ENCODE measurements at places on chromosomes 16 and 17.

DNA sequence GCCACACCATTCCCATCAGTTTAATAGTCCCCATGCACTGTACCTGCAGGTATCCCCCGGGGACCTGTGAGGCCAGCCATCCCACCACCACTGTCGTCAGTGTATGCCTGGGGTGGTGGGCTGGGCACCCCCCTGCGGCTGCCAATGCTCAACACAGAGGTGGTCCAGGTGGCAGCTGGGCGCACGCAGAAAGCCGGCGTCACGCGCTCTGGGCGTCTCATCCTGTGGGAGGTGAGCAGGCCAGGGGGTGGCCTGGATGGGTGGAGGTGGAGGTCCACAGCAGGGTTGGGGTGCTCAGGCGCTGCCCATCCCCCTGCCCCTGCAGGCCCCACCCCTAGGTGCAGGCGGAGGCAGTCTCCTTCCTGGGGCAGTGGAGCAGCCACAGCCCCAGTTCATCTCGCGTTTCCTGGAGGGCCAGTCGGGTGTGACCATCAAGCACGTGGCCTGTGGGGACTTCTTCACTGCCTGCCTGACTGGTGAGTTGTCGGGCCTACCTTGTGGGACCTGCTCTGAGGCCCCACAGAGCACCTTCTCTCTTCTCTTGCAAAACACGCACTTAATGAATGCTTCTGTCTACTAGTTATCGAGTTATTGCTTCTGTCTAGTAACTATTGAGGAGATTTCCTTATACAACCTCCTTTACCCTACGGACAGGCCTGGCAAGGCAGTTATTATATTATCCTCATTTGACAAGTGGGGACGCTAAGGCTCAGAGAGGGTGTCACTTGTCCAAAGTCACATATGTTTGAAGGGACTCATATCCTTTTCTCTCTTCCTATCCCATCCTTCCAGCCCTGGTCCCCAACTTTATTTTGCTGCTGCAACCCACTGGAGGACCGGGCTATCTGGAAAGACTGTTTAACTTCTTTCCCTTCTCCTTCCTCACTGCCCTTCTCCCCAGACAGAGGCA, 5.8 kb upstream of the TRAF4 start:
- no peak for DNase-seq

DNA sequence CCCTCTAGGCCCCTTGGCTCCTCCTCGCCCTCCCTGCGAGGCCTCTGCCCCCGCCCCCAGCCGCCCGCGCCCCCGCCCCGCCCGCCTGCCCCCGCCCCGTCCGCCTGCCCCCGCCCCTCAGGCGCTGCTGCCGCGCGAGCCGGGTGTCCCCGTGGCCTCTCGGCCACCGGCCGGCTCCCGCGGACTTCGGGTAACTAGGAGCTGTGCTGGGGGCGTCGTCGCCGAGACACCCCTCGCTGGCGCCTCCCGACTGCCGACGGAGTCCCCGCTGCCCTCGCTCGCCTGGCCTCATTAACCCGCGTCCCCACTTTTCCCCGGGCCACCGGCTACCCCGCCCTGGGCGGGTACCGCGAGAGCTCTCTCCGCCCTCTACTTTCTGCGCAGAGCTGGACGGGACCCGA, at the start of gene TLCD1:
TLCD1 (minus strand) TSS at position 8 of the 401 bp plus-strand sequence. CDS start 136 bp downstream, outside the sequence.
- no peak for DNase-seq

- DNase-seq, result no peak
Observed at GRCh38 chr16:47029724-47030123, 56.2 kb upstream of the DNAJA2 start.

DNA sequence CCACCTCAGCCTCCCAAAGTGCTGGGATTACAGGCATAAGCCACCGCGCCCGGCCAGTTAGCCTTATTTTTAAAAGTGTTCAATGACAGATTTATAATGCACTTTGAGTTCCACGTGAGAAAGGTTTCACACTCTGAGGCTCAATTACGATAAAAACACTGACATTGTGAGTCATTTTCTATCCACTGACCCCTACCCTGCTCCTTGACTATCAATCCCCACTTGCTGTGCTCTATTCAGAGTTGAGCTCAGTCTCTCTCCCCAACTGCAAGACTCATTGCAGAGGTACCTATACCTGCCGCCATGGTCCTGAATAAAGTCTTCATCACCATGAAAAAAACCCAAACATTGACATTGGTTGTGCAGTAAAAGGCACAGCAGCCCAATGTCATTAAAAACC, 8.5 kb downstream of the GFOD2 start:
- DNase-seq, result no peak

DNA sequence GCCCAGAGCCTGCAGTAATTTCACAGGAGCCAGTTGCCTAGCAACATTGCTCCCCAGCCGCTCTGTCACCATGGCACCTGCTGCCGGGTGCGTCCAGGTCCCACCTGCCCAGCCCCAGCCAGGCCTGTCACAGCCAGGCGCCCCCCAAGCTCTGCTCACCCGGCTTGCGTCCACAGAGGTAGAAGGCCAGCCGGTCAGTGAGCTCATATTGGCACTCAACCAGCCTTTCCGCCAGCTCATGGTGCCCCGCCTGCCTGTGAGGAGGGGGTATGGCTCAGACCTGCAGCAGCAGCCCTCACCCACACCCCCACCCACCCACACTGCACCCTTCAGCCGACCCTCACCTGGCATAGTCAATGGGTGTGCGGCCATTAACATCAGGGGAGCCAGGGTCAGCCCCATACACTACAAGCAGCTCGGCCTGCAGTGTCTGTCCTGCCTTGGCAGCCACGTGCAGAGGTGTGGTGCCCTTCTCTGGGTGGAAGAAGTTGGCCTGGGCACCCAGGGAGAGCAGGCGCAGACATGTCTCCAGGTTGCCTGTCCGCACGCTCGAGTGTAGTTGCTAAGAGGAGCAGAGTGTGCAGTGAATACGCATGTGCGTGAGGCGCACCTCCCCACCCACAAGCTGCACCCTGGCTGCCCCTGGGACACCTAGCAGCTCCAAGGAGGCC, 7.7 kb downstream of the GIT1 start:
- DNase-seq, result no peak

GRCh38 chr16:66045626-66046025, 320.9 kb upstream of the CDH5 start:
- no peak for DNase-seq

GRCh38 chr16:47043970-47044684, 70.7 kb upstream of the DNAJA2 start:
- DNase-seq, result no peak

GRCh38 chr17:31294231-31294630, 2.8 kb downstream of the OMG start:
- no peak for DNase-seq

GRCh38 chr16:56669005-56669839, at the start of gene MT1H:
Gene MT1H (plus strand): TSS chr16:56669814. CDS start chr16:56669885, 71 bp downstream.
- DNase-seq, result no peak
